ENCODE measurements at places on chromosomes 12 and 14. TPM values are rescaled to one million over a fixed set of nuclear protein-coding genes. Genes with fewer than 3 reads are reported as not detected.

GRCh38 chr12:110531741-110532333 lies 29.7 kb downstream of the RAD9B start:
- no peak for DNase-seq

- no peak for DNase-seq
These were observed 19.9 kb downstream of the ETV6 start for GRCh38 chr12:11669348-11669747.

DNA sequence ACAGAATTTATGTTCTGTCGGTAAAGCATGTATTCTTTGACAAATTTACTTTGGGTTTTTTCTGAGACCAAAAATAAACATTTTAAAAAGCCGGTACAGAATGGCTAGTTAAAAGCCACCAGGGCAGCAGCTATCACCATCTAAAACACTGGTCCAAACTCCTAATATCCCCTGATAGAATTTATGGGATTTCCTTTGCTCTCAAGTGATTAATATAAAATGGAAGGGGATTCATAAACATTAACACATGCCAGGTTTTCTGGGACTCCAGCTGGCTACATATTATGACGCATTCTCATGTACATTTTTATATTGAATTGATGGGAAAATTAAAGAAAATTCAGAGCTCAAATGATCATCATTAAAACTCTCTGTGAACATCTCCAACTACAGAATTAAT lies 640.8 kb downstream of the C12orf50 start:
- DNase-seq = no peak

- no peak for DNase-seq
These were observed 3.0 kb downstream of the B4GALNT1 start for GRCh38 chr12:57629897-57630471.

DNA sequence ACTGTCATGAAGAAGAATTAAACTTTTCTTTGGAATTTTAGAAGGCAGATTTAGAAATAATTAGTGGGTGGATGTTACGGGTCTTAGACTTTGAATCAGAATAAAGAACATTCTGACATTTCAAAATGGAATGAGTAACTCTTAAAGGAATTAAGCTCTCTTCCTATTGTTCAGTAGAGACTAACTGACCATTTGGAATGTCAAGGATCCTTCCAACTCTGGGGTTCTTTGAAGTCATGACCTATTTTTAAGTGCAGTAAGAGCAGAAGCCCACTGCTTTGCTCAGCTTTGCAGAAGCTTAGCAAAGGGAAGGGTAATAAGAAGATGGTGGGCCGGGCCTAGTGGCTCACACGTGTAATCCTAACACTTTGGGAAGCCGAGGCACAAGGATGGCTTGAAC lies 4.0 kb downstream of the CHURC1 start:
- DNase-seq = no peak

DNA sequence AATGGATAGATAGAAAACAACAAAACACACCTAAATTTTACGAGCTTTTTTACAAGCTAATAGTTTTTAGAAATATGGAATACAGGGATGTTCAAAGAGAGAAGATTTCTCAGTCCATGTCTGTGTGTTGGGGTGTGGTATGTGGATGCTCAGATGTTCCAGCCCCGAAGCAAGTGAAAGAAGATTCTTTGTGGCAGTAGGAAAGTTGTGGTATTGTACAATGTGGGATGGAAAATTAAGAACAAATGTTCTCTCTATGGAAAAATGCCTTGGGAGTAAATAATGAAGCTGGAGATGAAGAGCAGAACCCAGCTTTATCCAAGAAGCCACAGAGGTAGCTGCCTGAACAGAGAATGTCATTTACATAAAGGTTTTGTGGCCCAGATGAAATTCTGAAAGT lies 150.3 kb upstream of the PRKD1 start:
- no peak for DNase-seq

GRCh38 chr12:47763481-47764346 lies 5.0 kb upstream of the RAPGEF3 start:
- no peak for DNase-seq

DNA sequence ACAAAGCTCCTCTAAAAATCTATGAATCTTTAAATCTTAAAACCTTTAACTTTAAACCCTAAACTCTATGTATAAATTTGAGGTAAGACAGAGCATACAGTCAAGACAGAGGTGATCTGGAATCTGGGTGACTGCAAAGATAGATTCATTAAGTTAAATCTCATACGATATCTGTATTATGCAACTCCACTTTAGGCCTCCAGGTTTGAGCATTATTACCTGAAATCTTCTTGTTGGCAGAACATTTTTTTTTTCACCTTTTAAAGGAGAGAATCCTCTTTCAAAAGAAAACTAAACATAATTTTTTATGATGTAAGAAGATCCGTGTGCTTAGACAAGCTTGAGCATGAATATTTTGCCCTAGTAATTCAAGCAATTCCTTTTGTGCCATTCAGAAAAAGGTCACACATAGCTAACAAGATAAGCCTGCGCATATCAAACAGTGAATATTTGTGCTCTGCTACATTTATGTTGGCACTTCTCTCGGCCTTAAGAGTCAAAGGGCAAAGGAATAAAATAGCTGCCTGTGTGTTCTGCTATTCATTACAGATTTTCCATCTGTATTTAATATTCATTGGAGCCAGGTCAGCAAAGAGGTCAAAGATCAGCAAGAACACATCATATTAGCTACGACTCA lies 163.3 kb downstream of the TMTC3 start:
- DNase-seq = no peak

DNA sequence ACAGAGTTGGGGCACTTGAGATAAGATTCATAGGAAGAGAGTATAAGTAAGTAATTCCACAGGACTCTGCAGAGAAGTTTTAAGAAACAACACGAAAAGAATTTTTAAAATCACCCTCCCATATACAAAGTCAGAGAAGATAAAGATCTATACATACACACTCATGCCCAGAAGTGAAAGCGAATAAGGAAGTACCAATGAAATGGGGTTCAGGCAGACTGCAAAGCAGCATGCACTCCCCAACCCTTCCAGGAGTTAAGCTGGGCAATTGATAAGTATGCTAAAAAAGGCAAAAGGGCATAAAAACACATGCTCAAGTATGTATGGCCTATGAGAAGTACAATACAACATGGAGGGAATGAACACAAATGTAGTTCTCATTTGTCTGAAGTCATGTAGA lies 246.2 kb upstream of the GRIP1 start:
- no peak for DNase-seq

DNA sequence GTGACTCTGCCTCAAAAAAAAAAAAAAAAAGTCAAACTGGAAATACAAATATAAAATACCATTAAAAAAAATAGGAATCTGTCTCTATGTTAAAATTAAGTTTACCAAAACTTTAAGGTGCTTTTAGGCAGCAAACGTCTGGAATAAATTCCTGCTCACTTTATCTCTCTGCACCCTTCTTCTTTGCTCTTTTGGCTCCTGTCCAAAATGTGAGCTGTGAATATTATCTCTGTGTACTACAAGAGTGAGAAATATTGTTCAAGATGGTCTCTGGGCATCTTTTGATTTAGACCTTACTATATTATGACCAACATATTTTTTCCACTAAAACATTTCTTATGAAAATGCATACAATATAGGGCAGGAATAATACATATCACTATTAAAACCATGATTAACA lies 63.7 kb downstream of the PUS7L start:
- no peak for DNase-seq

- DNase-seq = no peak
These were observed 17.1 kb upstream of the MDM1 start for GRCh38 chr12:68349220-68349621.

DNA sequence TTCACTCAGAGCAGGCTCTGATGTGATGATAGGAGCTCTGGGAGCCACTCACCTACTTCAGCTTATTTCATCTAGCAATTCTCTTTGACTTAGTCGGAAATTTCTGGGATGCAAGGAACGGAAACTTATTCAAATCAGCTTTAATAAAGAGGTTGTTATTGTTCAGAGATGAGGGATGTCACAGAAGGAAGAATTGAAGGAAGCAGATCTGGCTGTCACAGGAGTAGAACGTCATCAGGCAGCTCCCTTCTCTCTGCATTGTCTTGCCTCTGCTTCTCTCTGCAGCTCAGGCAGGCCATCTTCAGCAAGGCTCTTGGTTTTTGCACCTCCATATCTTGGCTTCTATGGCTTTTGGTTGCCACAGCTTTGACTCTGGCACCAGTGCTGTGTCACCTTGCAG lies 7.6 kb upstream of the TMEM30B start:
- no peak for DNase-seq

DNA sequence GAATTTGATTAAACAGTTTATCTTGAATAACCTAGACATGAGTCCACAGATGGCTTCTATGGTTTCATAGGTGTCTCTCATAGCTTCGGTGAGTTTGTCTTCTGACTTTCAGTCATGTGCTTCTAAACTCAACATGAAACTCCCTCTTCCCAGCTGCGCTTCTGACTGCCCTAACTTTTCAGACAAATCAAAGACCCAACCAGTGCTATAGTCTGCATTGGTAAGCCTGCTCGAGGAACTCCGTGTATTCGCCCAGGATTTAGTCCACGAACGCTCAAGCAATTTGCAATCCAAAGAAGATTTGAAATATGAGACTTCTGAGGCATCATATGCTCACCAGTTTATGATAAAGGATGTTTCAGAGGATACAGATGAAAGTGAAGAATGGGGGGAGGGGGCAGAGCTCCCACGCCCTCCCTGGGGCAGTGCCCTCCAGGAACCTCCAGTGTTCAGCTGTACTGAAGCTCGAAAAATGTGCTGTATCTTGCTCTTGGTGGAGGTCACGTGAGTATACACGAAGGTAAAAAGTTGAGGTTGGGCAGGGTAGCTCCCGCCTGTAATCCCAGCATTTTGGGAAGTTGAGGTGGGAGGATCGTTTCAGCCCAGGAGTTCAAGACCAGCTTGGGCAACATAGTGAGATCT lies 5.2 kb upstream of the RILPL2 start:
- DNase-seq = no peak

DNA sequence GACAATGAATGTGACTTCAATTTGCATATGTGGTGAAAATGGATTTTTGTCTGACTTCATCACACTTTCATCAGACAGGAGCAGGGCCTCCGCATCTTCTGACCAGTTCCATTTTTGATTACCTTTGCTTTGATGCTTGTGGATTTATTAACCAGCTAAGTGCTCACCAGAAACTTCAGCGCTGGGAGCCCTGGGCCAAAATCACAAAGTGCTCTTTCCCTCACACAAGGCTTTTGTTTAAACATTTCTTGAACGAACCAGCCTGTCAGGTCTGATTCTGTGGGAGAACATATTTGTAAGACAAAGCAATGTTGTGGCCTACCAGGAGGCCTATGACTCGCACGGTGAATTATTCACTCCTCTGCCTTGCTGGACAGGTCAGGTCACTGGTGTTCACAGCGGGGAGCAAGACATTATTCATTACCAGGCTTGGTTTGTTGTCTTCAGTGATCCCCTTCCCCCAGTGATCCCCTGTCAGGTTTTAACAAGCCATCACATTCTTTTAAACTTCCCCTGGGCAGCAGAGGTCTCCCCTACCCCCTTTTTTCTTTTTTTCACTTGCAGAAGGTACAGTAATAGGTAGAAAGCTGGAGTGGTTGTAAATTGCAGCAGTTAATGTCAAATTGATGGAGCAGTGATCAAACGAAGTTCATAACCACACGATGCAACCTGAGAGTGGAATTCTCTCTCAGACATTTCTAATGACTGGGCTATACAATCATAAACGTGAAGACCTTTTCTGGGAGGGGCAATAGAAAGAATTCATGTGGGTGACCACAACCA lies 167.5 kb upstream of the PRICKLE1 start:
- peak; percentile 61 for DNase-seq

Gene KRT5
- 0.52 TPM for total RNA-seq

Gene CIDEB
- total RNA-seq = 34.0 TPM

Gene AVPR1A
- 2.0 TPM for total RNA-seq

Gene ARMH4
- total RNA-seq = not detected

Gene ZDHHC17
- 33.7 TPM for total RNA-seq
